ENCODE measurements at places on chromosomes 7 and 10.

DNA sequence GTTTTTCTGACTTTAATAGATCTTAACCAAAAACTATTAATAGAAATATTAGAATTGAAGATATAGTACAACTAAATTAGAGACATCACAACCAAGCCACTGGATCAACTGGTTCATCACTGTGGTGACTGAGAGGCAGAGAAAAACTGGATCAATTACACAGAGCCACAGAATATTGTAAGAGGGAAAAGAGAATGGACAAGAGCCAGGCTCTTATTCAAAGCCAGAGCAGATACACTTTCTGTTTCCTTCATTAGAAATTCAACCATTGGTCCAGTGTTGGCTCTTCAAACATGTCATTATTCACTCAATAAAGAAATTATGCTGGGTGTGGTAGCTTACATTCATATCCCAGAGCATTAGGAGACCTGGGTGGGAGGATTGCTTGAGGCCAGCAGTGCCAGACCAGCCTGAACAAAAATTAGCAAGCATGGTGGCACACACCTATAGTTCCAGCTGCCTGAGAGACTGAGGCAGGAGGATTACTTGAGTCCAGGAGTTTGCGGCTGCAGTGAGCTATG lies 295.1 kb downstream of the NEBL start:
- no peak overlapping the region for H3K4me3 ChIP-seq
- no peaks in the 10 kb centered on the region for H3K4me1 ChIP-seq

DNA sequence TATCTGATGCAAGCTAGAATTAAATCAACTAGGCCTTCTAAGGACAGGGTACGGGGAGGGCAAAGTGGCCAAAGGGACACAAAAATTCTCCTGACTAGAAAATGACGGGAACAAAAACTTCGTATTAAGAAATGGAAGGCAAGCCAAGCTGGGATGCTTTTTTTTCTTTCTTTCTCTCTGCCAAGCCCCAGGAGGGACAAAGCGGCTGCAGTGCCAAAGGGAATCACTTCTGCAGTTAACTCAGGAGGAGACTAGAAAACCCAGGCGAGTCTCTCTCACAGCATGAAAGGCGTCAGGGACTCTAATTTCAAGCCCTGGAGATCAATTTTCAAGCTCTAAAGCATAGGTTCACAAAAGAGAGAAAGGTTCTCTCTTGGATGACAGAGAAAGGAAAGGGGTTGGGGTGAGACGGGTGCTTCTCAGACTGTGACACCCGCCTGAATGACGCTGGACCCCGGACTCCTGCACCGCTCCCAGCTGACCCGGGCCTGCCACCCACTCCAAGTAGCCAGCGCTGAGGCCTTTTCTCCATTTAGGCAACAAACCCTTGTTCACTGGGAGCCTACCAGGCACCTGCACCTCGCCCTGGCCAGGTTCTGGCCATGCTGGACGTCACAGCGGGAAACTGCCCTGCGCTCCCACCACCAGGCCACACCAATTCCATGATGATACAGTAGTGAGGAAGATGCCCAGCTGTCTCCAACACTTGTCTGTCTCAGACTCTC lies 56.5 kb downstream of the KIAA1549 start:
- peaks cover 6% of the 10 kb centered on the region for H3K4me1 ChIP-seq
- no peak overlapping the region for H3K4me3 ChIP-seq
- no peak for DNase-seq
- no peak overlapping the region for H3K27ac ChIP-seq

DNA sequence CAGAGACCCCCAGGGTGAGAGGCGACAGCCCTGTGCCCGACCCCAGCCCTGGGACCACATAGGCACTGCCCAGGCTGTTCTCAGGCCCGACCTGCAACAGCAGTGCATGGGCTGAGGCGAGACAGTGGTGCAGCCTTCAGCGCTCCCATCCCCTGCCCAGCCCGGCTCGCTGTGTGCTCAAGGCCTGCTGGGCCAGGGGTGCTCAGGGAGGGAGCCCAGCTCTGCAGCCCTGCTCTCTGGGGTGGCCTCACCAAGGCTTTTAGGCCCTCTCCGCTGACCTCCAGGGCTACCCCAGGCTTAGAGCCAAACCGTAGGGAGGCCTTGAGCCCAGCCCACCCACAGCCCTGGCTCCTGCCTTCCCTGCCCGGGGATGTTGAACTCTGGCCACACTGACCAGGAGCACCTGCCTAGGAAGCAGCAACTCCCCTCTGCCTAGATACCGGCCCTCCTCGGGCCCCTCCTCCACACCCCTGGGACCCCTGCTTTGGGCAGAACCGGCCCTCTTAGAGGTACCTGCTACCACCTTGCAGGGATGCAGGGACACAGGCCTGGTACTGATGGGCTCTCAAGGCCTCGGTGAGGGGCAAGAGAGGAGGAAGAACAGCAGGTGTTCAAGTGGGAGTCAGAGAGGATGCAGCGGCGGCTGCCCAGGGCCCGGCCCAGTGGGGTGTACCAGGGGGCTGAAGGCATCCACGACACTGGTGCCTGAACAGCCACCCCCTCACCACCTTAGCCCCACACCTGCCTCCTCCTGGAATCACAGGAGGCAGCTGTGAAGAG lies 231.5 kb downstream of the ELFN1 start:
- H3K4me1 ChIP-seq: peaks cover 10% of the 10 kb centered on the region
- no peak overlapping the region for H3K27ac ChIP-seq
- H3K36me3 ChIP-seq: peaks cover 3% of the 10 kb centered on the region
- H3K27me3 ChIP-seq: no peaks in the 10 kb centered on the region
- H3K4me3 ChIP-seq: no peak overlapping the region

GRCh38 chr7:73423519-73424488 lies 9.8 kb upstream of the FZD9 start:
- no peaks in the 10 kb centered on the region for H3K27me3 ChIP-seq
- DNase-seq: peak; percentile 26
- 0 out of 2 replicates have a peak overlapping the region, but pooled peaks have one; percentile 26 for H3K27ac ChIP-seq
- H3K4me1 ChIP-seq: peaks cover 2% of the 10 kb centered on the region

DNA sequence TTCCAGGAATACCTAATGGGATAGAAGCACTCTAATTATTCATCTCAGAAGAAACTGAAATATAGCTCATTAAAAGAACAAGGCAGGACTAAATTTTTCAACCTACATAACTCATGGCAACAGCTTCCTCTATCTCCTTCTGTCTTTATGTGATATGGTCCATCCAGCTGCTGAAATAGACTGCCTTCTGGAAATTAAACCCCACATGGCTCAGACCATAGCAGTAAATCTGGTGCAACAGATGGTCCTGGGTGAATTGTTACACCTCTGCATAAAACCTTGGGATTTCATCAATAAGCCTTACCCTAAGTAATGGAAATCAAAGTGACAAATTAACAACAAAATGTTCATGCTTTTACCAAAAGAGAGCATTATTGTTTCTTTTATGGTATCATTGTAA lies 205.6 kb upstream of the CSTF2T start:
- H3K27ac ChIP-seq: no peak overlapping the region
- no peak overlapping the region for H3K4me3 ChIP-seq
- H3K27me3 ChIP-seq: no peaks in the 10 kb centered on the region
- H3K36me3 ChIP-seq: no peaks in the 10 kb centered on the region
- no peak for DNase-seq

DNA sequence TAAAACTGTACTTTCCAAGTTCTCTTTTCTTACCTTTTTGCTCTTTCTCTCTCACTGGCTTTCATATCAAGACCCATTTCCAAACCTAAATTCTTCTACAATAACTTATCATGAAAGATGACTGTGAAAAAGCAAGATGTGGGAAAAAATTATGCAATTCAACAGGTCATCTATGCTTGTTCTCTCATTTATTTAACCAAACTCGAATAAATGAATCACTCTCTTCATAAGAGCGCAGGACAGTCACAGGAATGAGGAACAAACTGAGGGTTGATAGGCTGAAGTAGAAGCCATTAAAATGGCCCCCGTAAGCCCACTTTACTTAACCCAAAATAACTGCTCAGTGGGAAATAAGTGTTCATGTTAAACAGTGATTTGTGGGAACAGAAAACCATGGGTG lies 1289.7 kb upstream of the SORCS1 start:
- no peak overlapping the region for H3K27ac ChIP-seq
- no peaks in the 10 kb centered on the region for H3K27me3 ChIP-seq
- no peak for DNase-seq
- H3K4me1 ChIP-seq: no peaks in the 10 kb centered on the region
- no peaks in the 10 kb centered on the region for H3K36me3 ChIP-seq

DNA sequence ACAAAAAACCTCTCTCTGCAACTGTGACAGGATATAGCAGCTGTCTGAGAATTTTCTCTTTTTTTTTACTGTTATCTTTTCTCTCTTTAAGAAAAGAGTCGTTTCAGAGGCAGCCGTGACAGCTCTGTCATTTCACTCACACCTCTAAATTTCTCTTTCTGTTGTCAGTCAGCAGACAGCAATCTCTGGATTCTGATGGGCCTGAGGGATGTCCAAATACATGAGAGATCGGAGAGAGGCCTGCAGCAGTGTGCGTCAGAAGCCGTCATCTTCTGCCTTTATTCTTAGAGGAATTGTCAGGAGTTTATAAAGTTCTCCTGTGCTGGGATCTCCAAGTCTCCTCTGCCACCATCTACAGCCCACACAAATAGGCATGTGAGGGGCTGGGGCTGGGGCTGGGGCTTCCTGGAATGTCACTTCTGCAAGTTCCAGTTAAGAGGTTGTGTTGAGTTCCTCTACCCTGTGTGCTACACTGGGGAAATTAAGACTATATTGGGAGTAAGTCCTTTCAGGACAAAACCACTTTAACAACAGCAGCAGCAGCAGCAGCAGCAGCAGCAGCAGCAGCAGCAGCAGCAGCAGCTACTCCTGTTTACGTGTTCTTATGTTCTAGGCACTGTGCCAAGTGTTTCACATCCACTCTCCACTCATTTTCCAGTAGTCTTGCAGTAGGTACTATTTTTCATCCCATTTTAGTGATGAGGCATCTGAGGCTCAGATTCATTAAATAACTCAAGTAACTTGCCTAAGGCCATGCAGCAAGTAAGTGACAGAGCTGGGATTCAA lies 541.3 kb downstream of the LRMDA start:
- H3K4me1 ChIP-seq: no peaks in the 10 kb centered on the region
- DNase-seq: peak; percentile 52
- no peak overlapping the region for H3K4me3 ChIP-seq
- no peak overlapping the region for H3K27ac ChIP-seq
- peaks cover 4% of the 10 kb centered on the region for H3K27me3 ChIP-seq

GRCh38 chr7:23346316-23346715 lies 47.2 kb downstream of the MALSU1 start:
- H3K27me3 ChIP-seq: no peaks in the 10 kb centered on the region
- H3K36me3 ChIP-seq: peaks cover 16% of the 10 kb centered on the region
- peaks cover 33% of the 10 kb centered on the region for H3K4me1 ChIP-seq
- H3K4me3 ChIP-seq: no peak overlapping the region
- DNase-seq: no peak
